ENCODE measurements at places on chromosomes 5 and 9. TPM values are rescaled to one million over a fixed set of nuclear protein-coding genes. Genes with fewer than 3 reads are reported as not detected.

The RAB14 gene
- total RNA-seq = 53.3 TPM

The CSNK1A1 gene
- total RNA-seq = 191 TPM

The GPR151 gene
- total RNA-seq = not detected

The ZSWIM6 gene
- total RNA-seq = 6.6 TPM

The MARCOL gene
- total RNA-seq = not detected

The DEPDC1B gene
- 0.27 TPM for total RNA-seq

The TAS2R1 gene
- total RNA-seq = not detected

The ADRB2 gene
- total RNA-seq = 5.6 TPM

The TENT4A gene
- total RNA-seq = 10.8 TPM

The SPINK1 gene
- not detected for total RNA-seq

The ENC1 gene
- 2.3 TPM for total RNA-seq

The PKD2L2 gene
- 0.48 TPM for total RNA-seq

The FBXW2 gene
- total RNA-seq = 39.7 TPM

The TRPM3 gene
- total RNA-seq = 0.16 TPM

The GABRA1 gene
- not detected for total RNA-seq

The MEIKIN gene
- not detected for total RNA-seq

The NUTM2G gene
- not detected for total RNA-seq

DNA sequence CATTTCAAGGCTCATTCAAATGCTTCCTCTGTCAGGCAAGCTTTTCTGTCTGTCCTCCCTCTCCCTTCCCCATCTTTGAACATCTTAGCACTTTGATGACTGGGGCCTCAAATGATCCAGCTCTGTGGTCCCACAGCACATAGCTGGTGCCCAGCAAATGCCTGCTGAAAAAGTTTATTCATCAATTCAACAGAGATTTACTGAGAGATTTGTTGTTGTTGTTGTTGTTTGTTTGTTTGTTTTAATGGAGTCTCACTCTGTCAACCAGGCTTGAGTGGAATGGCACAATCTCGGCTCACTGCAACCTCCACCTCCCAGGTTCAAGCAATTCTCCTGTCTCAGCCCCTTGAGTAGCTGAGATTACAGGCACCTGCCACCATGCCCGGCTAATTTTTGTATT, 6.0 kb upstream of the EXOSC2 start:
- no peak for DNase-seq

GRCh38 chr5:117454716-117455212, 880.1 kb upstream of the SEMA6A start:
- DNase-seq = peak; percentile 41

DNA sequence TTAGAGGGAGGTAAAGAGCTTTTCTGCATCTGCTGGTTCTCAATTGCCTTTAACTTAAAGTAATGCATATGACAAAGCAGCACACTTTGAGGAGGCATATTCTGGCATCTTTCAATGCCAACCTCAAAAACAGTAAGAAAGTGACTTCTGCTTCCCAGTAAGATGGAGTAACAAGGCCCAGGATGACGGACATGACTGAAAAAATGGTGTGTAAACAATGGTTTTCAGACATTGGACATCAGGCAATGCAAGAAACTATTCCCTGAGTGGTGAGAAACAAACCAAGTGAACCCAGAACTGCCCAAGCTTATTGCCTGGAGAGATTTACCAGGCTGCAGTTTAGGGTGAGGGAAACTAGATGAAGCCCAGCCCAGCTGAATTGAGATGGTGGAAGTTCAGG, 39.8 kb upstream of the TTC39B start:
- DNase-seq = no peak

DNA sequence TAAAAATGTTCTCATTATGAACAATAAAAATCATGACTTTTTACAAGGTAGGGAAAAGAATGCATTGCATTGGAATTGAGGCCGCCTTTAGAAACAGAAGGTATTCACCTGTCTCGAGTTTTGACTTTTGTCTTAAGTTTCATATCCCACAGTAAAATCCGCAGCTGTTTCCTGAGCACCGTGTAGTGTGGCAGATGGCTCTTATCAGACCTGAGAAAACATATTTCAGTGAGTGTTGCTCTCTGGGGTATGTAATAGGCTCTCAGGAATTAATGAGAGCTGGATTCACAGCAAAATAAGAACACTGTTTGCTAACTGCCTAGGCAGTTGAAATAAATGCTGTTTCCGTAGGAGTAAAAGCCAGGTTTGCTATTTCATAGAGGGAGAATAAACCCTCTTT, 221.4 kb downstream of the CFAP90 start:
- no peak for DNase-seq

- no peak for DNase-seq
Observed at GRCh38 chr9:112149211-112149610, 25.9 kb downstream of the SUSD1 start.

DNA sequence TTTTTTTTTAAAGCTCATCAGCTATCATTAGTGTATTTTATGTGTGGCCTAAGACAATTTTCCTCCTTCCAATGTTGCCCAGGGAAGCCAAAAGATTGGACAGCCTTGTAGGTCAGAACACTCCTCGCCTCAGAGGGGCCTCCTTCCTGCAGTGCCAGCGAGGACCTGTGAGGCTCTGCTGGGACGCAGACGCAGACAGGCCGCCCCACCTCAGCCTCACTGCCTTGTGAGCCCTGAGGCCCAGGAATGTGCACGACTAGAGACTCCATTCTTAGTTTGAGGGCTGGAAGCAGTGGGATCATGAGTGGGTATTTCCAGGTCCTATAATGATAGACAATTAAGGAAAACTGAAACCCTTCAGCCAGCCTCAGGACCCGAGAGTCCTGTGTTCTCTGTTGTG, 85.4 kb downstream of the PJA2 start:
- DNase-seq = no peak

DNA sequence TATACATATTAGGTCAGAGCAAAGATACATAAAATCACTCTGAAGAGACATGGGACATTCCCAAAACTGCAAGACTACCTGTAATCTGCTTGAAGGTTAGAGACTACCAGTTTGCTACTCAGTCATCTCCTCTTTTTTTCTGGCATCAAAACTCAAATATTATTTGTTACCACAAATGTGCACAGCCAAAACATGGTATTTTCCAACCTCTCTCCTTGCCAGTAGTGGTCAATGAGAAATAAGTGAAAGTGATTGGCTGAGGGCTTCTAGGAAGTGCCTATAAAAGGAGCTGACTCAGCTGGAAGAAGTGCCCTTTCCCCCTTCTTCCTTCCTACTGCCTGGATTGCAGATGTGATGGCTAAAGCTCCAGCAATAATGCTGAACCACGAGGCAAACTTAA, 13.8 kb downstream of the GZMK start:
- no peak for DNase-seq

GRCh38 chr5:168020542-168021294, 270.7 kb upstream of the WWC1 start:
- no peak for DNase-seq

DNA sequence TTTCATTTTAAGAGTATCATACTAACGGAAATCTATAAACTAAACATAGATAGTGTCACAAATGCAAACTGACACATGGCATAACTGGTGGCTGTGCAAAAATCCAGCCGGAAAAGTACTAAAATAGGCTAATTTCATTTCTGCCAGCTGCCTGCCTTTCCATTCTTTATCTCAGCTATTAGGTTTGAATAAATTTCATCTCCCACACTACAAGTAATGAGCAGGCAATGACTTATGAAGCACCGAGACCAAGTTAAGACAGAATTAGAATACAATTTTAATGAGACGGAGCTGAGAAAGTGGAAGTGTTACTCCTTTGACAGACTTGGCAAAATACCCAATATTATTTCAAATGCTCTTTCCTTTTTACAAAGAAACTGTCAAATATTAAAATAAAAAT, 258.8 kb upstream of the ZNF608 start:
- DNase-seq = no peak

GRCh38 chr9:113600023-113600823, 136.7 kb downstream of the RGS3 start:
- no peak for DNase-seq

- no peak for DNase-seq
Observed at GRCh38 chr9:133571896-133572595, 37.1 kb downstream of the FAM163B start.

DNA sequence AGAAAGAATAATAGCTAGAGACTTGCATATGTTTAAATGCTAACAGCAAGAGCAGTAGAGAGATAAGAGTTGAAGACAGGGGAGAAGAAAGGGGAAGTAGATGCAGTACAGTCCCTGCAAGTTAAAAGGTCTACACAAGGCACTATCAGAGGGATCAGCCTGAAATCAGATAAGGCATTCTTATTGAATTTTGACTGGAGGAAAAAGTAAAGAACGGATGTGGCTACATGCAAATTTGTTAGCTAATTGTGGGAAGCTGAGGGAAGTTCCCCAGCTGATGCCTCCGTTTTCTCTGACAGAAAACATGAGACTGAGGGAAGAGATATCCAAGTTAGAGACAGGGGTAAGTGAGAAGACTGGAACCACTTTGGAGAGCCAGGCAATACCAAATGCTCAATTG, 12.9 kb upstream of the RHOBTB3 start:
- DNase-seq = no peak

DNA sequence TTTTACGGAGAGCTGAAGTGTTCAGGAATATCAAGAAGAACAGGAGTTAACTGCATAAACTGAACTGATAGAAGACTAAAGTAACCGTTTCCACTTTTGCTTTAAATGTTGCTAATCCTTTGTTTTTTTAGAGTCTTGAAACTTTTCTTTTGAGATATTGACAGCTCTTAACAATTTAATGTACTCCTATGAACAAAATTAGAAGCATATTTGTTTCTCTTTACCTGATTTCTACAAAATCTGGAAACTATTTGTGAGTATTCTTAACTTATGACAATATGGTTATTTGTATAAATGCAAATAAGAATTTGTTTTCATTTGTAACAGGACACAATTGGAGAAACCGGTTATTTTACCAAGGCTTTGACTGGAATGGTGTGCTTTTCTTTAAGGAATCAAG, 89.5 kb upstream of the FAM120A start:
- no peak for DNase-seq

DNA sequence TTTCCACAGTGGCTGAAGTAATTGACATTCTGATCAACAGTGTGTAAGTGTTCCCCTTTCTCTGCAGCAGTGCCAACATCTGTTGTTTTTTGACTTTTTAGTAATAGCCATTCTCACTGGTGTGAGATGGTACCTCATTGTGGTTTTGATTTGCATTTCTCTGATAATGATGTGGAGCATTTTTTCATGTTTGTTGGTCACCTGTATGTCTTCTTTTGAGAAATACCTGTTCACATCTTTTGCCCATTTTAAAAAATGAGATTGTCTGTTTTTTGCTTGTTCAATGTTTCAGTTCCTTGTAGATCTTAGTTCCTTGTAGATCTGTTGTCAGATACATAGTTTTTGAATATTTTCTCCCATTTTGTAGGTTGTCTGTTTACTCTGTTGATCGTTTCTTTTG, 162.5 kb upstream of the PITX1 start:
- no peak for DNase-seq

- no peak for DNase-seq
Observed at GRCh38 chr5:30041291-30041690, 1152.2 kb upstream of the CDH6 start.

DNA sequence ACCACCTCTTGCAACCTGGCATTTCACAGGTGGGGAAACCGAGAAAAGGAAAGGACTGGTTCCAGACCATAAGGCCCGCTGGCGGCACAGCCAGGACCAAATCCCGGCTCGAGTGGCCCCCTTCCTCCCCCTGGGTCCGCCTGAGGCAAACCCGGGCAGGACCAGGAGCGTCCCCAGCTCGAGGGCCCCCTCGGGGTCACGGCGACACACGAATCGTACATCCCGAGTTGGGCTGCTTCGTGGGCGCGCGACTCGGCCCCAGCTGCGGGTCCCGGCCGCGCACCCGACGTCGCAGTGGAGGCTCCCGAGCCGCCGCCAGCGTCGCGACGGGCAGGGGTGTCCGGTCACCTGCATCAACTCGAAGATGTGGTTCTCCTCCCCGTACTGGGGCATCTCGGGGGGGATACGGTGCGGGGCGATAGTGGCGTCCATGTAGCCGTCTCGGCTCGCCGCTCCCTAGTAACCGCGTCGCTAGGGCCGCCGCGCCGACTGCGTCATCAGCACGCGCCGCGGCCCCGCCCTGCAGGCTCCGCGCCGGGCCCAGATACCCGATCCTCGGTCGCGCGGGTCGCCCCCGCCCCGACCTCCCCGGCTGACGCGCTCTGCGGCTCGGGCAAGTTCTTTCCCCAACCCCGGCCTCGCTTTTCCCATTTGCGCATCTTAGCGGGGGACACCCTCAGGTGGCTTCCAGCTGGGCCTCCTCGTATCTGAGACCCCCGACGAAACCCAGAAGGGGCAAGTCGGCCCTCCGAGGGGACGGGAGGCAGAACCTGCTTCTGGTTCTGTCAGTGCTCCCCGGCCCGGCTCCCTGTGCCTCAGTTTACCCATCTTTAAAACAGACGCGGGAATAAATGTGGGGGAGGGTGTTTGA, at the start of gene AK8:
TSS of gene AK8 (minus strand) at position 461 of the 871 bp plus-strand sequence. CDS start at position 432, 29 bp downstream.
- DNase-seq = peak; percentile 84

DNA sequence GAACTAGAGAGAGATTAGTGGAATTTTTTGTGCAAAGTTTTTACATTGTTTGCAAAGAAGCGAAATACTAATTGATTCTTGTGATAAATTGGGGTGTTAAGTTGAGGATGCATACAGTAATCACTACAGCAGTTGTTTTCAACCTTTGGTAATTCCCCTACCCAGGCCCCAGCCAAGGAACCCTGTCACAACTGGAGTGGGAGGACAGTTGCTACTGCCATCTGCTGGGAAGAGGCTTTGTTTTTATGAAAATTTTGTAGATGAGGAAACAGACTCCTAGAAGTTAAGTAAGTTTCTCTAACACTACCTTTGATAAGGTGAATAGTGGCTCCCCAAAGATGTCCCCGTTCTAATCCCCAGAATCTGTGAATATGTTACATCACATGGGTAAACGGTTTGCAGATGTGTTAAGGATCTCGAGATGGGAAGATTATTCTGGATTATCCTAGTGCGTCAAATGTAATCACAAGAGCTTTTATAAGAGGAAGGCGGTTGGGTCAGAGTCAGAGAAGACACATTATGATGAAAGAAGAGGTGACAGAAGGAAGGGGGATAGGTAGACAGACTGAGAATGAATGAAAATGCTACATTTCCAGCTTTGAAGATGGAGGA, 34.0 kb upstream of the PPP1R2B start:
- no peak for DNase-seq

DNA sequence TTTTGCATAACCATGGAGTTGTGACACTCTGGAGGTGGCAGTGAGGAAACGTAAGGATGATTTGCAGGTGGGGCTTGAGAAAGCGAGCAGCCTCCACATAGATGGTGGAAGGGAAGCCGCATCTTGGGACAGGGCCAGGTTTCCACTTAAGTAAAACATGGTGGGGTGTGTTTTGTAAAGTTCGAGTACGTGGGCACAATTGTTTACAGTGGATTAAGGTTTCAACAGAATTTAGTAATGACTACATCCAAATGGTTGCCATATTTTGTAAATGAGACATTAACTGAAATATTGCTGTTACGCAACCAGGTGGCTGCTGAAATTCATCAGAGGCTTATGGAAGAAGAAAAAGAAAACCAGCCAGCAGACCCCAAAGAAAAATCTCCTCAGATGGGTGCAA, 85.4 kb upstream of the IL7R start:
- DNase-seq = no peak

DNA sequence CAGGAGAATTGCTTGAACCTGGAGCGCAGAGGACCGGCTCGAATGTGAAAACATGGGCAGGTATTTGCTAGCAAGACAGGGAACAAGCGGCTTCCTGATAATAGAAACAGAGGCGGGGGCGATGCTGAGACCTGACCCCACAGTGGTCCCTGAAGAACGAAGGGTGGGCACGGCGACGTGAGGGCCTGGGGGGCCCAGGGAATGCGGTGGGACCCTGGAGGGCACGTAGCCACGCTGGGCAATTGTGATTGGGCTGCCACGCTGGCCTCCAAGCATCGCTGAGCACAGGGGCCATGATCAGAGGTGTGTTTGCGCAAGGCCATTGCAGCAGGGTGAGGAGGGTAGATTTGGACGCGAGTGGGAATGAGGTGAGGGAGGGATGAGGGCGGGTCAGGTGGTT, 30.7 kb downstream of the MED10 start:
- no peak for DNase-seq

All from Right ventricle myocardium superior (tissue), 1 donor.